ENCODE measurements at places on chromosomes 12 and 14.

- no peak for DNase-seq
Observed at GRCh38 chr14:74015176-74015575, 3.9 kb downstream of the ENTPD5 start.

DNA sequence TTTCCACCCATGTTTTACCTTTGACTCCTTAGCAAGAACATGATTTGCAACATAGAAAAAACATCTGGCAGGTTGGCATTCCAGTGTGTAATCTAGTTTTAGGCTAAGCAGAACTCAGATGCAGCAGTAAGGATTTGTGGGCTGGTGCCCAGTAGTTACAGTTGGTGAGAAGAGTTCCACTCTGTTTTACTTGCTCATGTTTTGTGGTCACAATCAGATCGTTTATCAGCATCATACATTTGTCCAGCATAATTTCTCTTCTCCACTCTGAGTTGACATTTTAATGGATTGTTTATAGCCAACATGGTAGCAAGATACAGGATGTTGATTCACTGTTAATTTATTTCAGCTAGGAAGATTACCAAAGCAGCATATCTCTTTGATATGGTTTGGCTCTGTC, 120.0 kb downstream of the PDE6H start:
- DNase-seq, result no peak

DNA sequence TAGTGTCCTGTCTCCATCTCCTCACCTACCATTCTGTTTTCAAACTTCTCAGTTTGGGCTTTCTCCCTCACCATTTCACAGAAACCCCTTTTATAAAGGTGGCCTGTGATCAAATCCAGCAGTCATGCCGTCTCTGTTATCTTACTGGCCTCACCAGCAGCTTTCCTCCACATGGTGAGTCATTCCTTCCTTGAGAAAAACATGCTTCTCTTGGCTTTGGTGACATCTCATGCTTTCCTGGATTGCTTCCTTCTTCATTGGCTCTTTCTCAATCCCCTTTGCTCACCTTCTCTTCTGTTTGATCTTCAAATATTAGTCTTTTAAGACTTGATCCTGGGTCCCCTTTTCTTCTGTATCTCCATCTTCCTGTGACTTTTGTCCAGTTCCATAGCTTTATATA, 164.9 kb downstream of the ANO4 start:
- DNase-seq, result no peak

- DNase-seq, result no peak
Observed at GRCh38 chr14:37062191-37062803, 110.1 kb downstream of the SLC25A21 start.

DNA sequence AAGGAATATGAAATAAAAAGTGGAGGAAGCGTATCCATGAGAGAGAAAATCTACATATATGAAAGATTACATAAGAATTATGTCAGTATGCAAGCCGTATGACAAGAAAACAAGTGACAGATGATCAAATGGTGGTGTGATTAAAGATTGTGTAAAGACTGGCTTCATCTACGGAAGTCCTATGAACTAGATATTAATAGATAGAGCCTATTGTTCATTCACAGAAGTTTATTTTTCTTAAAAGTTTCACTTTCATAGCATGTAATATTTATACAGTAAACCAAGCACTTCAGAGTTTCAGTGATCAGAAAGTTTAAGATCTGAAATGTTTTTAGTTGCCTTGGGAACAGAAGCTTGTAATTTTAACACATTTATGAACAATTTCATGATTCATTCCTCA, 84.5 kb downstream of the VRK1 start:
- DNase-seq, result no peak

- no peak for DNase-seq
Observed at GRCh38 chr12:23948291-23948690, 1.2 kb downstream of the SOX5 start.

DNA sequence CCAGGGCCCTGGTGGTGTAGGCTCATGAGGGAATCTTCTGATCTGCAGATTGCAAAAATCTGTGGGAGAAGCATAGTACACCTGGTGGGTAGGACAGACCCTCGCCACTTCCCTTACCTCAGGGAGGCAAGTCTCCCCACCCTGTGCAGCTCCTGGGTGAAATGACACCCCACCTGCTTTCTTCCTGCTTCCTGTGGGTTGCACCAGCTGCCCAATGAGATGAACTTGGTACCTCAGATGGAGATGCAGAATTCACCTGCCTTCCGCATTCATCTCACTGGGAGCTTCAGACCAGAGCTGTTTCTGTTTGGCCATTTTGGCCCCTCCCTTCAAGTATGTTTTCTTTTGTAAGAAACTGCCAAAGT, 4.7 kb downstream of the CLEC2D start:
- peak; percentile 22 for DNase-seq

GRCh38 chr14:99564926-99565259, 39.1 kb downstream of the CCDC85C start:
- no peak for DNase-seq

DNA sequence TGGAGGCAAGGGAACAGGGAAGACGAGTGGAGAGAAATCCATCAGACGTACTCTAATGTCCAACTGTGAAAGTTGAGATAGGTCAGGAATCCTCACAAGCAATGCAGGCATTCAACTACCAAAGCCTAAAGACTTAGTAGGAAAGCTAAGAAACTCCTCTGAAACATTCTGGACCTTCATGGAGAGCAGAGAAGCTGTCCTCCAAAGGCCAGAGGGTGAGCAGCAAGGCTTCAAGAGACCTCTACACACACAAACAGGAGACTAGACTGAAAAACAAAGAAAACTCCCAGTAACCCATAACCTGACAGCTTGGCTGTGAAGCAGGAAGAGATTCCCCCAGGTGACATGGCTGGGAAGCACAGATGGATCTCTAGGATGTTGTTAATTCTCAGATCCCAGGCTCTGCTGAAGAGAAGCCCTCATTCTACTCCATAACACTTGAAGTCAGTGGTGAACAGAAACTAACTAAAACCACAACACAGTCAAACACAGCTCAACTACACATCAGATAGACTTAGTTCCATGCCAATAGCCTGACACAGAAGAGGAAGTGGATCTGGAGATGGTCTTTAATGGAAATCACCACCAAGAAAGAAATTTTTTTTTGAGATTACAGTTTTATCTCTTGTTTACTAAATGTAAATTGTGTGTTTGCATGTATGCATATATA, 23.2 kb upstream of the LYZ start:
- no peak for DNase-seq
